Neural progenitor cell (in vitro differentiated cells): ENCODE measurements at places on chromosomes 11 and 22.
A peak's percentile ranks its signal among the peaks of the same experiment; 100 is the strongest.

DNA sequence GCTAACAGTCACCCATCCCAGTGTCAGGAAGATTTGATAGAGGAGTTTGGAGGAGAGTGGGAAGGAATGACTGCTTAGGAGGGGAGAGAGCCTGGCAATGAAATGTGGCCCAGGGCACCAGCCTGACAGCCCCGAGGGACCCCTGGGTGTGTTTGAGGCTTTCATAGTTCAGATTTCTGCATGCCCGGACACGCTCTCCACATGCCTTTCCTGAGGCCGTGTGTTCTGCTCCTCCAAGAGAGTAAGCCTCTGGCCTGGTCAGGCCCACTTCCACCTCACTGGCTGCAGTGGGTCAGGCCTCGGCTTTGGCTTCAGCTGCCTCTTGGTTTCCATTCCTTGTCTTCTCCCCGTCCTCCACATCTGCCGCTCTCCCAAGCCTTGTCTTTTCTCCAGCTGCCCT is 78.4 kb downstream of the C22orf31 start:
- no peak for DNase-seq

GRCh38 chr11:132332521-132332920 is 962.1 kb downstream of the NTM start:
- DNase-seq = no peak

DNA sequence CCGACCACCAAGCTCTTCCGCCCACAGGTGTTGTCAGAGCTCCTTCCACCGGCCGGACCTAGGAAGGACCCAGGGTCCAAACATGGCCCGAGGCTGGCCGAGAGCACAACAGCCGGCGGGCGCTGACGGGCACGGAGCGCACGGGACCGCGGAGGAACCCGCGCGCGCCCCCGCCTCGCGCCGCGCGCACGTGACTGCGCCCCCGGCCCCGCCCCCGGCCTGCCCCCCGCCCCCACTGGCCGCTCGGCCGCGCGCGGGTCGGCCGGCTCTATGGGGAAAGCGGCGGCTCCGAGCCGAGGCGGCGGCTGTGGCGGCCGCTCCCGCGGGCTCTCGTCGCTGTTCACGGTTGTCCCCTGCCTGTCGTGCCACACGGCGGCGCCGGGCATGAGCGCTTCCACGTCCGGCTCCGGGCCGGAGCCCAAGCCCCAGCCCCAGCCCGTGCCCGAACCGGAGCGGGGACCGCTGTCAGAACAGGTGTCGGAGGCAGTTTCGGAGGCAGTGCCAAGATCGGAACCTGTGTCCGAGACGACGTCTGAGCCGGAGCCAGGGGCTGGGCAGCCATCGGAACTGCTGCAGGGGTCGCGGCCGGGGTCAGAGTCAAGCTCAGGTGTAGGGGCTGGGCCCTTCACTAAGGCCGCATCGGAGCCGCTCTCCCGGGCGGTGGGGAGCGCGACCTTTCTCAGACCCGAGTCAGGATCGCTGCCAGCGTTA is at the start of gene OSBP2:
OSBP2 (plus strand) TSS at position 235 of the 711 bp plus-strand sequence; CDS start at position 271, 36 bp downstream.
- DNase-seq = peak; percentile 78

GRCh38 chr11:128523641-128524040 is 63.7 kb downstream of the ETS1 start:
- DNase-seq = no peak

- no peak for DNase-seq
Measured at GRCh38 chr11:131365329-131365930, 5.0 kb upstream of the NTM start.

GRCh38 chr11:130213143-130213978 is 53.8 kb downstream of the ST14 start:
- peak; percentile 74 for DNase-seq

- DNase-seq = no peak
Measured at GRCh38 chr22:33747576-33748180, 172.6 kb downstream of the LARGE1 start.

DNA sequence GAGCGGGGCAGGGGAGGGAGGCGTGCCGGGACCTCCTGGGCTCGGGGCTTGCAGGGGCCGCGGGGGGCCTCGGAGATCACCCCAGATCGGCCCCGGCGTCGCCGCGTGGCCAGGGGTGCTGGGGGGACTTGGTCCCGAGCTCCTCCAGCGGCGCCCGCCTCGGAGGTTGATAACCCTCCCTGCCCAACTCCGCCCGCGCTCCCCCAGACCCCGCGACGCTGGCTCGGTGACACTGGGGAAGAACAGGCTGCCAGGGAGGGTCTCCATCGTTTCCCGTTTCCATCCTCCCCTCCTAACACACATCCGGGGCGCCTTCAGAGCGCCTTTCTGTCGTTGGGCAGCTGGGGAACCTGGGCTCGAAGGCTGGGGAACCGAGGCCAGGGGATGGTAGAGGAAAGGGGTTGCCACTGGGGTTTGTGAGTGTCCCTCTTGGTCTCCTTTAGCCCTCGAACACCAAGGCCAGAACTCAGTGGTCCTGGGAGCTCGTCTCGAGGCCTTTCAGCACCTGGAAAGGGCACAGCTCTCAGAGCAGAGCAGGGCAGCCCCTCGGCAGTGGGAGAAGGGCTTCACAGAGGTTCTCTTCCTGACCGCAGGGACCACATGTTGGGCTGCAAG is 431 bp downstream of the SLC37A2 start:
- DNase-seq = peak; percentile 50
